ENCODE measurements at places on chromosomes 12 and 14. TPM values are rescaled to one million over a fixed set of nuclear protein-coding genes. Genes with fewer than 3 reads are reported as not detected.

Gene ATL1
- total RNA-seq = 1.3 TPM

Gene NTN4
- total RNA-seq = not detected

Gene RPGRIP1
- total RNA-seq = not detected

Gene SERPINA5
- total RNA-seq = not detected

Gene SDS
- not detected for total RNA-seq

Gene TEX22
- 4.7 TPM for total RNA-seq

Gene SLCO1A2
- not detected for total RNA-seq
